Upper lobe of left lung (tissue), 6 donors: ENCODE measurements at places on chromosomes 6 and 20.
A peak's percentile ranks its signal among the peaks of the same experiment; 100 is the strongest.

DNA sequence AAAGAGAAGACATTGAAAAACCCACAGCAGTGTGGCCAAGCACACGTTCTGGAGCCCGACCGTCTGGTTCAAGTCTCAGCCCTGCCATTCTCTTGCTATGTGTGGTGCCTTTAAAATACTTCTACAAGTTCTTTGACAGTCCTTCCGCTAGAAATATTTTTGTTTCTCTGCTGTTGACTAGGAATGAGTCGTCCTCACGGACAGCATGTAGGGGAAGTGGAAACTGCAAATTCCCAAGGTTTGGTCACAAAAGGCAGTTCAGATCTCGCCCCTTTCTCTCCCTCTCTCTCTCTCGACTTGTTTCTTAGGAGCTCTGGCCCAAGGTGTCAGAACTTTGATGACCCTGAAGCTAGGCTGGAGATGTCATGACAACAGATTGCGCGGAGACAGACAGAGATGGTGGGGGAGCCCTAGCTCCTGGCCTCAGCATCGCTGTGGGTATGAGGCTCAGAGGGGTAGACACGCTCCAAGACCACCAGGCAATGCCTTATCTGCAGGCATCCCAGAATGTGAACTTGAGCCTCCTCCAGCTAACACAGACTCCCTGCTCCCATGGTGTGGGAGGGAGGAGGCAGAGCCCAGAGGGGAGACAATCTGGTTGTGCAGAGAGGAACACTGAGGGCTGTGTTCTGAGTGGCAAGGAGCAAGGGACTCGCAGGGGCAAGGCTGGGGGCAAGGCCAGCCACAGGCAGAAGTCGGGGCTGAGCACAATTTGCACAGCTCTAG, 368.9 kb upstream of the SULF2 start:
- DNase-seq = no peak

- DNase-seq = no peak
Measured at GRCh38 chr6:97312241-97312640, 29.2 kb upstream of the MMS22L start.

- no peak for DNase-seq
Measured at GRCh38 chr6:109626311-109626710, 64.7 kb downstream of the AK9 start.

- DNase-seq = no peak
Measured at GRCh38 chr6:49929340-49929739, 34.6 kb downstream of the DEFB114 start.

DNA sequence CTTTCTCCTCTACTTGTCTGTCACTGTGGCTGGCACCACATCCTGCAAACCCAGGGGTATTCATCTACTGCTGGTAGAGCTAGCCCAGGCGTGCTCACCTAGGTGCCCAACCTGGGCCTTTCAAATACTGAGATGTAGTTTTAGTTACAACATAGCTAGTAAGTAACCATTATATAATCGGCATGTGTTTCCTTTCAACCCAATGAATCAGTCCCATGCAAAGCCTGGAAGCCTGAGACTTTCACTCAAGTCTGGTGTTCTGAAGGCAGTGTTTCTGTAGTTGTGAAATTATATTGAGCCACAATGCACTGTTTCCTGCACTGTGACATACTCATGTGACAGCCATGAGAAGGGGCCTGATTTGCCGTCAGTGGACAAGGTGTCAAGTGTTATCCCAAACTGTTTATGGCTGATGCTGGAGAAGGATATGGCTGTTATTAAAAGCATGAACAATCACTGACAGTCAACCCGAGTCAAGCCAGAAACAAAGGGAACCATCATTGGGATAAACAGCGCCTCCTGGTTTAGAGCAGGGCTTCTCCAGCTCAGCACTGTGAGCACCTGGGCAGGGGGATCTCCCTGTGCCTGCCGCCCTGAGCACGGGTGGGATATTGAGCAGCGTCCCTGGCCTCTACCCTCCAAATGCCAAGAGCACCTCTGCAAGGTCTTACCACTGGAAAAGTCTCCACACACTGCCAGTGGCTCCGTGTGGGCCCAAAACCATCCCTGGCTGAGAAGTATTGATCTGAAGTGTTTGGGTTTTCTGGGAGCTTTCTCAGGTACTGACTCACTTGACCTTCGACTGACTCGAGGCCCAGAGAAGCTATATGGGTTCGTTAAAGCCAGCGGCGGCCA, 1.6 kb downstream of the PSMA7 start:
- no peak for DNase-seq

GRCh38 chr6:34982424-34982852, 93.4 kb downstream of the ANKS1A start:
- DNase-seq = no peak

DNA sequence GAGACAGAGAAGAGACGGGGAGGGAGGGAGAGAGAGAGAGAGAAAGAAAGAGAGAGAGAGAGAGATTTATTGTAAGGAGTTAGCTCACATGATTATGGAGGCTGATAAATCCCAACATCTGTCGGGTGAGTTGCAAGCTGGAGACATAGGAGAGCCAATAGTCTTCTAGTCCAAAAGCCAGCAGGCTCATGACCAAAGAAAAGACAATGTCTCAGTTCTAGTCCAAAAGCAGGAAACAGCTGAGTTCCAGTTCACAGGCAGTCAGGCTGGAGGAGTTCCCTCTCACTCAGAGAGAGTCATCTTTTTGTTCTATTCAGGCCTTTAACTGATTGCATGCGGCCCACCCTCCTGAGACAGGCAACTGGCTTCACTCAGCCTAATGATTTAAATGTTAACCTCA, 416.6 kb downstream of the PREX1 start:
- no peak for DNase-seq

- DNase-seq = no peak
Measured at GRCh38 chr6:66838764-66839163, 1131.7 kb upstream of the EYS start.

- DNase-seq = no peak
Measured at GRCh38 chr20:31833130-31833930, 12.1 kb downstream of the FOXS1 start.

- DNase-seq = no peak
Measured at GRCh38 chr20:23193801-23194384, 107.8 kb upstream of the CD93 start.

DNA sequence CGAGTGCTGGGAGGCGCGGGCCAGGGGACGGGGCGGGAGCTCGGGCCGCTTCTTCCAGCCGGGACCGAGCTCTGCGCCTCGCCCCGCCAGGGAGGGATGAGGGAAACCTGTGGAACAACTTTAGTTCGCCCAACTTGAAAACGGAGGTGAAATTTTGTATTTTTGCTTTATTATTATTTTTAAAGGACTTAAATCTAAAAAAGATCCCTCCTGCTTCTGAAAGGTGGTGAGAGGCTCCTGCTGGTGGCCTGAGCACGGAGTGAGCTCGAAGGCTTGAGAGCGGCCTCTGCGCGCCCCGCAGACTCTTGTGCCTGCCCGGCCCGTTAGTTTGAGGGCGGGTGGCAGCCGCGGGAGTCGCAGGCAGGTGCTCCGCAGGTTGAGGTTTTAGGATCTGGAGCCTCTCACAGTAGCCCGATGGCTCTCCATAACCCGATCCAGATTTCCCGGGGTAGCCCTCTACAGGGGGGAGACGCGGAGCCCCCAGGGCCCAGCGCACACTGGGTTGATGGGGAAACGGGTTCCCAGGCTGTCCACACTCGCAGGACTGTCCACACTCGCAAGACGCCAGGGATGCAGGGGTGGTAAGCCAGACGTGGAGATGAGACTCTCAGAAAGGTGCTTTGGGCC, 46.2 kb upstream of the SUPT3H start:
- peak; percentile 89 for DNase-seq

DNA sequence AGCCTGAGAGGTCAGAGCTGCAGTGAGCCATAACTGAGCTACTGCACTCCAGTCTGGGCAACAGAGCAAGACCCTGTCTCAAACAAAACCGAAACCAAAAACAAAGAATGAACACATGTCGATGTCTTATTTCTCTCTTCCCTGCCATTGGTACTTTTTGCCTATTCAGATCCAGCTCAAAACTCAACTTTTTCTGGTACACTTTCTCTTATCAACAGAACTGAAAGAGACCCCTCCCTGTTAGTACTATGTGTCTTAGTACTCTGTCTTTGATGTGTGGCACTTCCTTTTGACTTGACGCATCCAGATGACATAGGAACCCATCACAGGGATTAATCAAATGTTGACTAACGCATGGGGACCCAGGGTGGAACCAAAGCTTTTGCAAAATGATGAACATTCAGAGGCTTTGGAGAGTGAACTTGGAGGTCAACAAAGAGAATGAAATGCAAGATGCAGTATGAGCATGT, 44.8 kb downstream of the AKAP12 start:
- DNase-seq = no peak

- no peak for DNase-seq
Measured at GRCh38 chr6:13248994-13249393, 79.3 kb downstream of the TBC1D7 start.

DNA sequence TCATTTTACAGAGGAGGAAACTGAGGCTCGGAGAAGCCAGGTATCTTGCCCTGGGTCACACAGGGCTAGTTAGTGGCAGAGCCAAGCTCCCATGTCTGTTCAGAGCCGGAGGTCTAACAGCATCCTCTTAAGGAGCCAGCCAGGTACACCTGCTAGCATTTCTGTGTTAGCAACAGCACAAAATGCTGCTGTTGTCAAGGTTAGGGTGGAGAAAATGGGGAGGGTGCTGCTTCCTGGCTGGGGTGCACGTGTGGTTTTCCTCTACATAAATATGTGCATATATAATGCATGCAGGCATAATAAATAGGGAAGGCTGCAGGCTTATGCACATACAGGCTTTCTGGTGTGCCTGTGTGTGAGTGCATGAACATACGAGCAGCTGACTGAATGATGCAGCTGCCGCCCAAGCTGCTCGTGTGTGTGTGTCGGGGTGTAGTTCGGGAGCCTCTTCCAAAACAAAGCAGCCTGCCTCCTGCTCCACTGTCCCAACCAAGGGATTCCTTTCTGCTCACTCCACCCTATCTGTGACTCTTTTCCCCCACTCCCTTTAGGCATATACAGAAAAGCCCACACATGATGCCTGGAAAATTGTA, 86.6 kb downstream of the CD40 start:
- DNase-seq = no peak

- DNase-seq = no peak
Measured at GRCh38 chr6:16660157-16660497, 101.1 kb downstream of the ATXN1 start.
